ENCODE measurements at places on chromosomes 16 and 17. TPM values are rescaled to one million over a fixed set of nuclear protein-coding genes. Genes with fewer than 3 reads are reported as not detected.

Gene KRTAP3-2
- total RNA-seq, result not detected

Gene ACSM5
- total RNA-seq, result not detected

Gene KRTAP4-4
- total RNA-seq, result not detected

Gene TPSG1
- total RNA-seq, result not detected

Gene RRAD
- 3.8 TPM for total RNA-seq

Gene CCL17
- not detected for total RNA-seq

Gene ABCC6
- total RNA-seq, result not detected

Gene ZNF778
- total RNA-seq, result 6.1 TPM

Gene SLC2A4
- total RNA-seq, result 0.51 TPM

Gene RAPGEFL1
- total RNA-seq, result 5.3 TPM

Gene KRT31
- total RNA-seq, result not detected

Gene CLDN9
- total RNA-seq, result not detected

Gene TBC1D3E
- total RNA-seq, result not detected

Gene BHLHA9
- total RNA-seq, result not detected

Gene PNMT
- not detected for total RNA-seq

Gene SMARCE1
- total RNA-seq, result 93.9 TPM

Gene CDRT15
- total RNA-seq, result not detected

Gene RASD1
- 1.2 TPM for total RNA-seq

Gene DOC2A
- total RNA-seq, result 2.0 TPM

Gene NPIPA5
- 7.2 TPM for total RNA-seq

Gene CHD9NB
- 0.14 TPM for total RNA-seq

Gene SLC5A10
- not detected for total RNA-seq

Gene EVPL
- total RNA-seq, result 0.34 TPM

Gene CRYM
- not detected for total RNA-seq

Gene PRAC2
- total RNA-seq, result not detected

Gene PYY
- not detected for total RNA-seq

Gene QPRT
- total RNA-seq, result 14.5 TPM

Gene MAP3K3
- 28.3 TPM for total RNA-seq

Gene CNTNAP4
- total RNA-seq, result not detected

Gene FBXW10
- not detected for total RNA-seq

Gene ODAD4
- 2.0 TPM for total RNA-seq

Gene TERB1
- not detected for total RNA-seq

Gene CD300E
- not detected for total RNA-seq

Gene CHRNE
- 0.27 TPM for total RNA-seq

Gene CD19
- 0.32 TPM for total RNA-seq

Gene GAST
- not detected for total RNA-seq

Gene NOTUM
- total RNA-seq, result 1.1 TPM

Gene GRAPL
- 8.1 TPM for total RNA-seq

Gene EPOP
- total RNA-seq, result 31.3 TPM

Gene TNFRSF17
- not detected for total RNA-seq

Gene CARHSP1
- total RNA-seq, result 88.1 TPM

Gene PRSS36
- total RNA-seq, result 1.0 TPM

Gene SULT1A3
- 18.0 TPM for total RNA-seq

Gene TBX6
- total RNA-seq, result 3.9 TPM

Measured in activated naive CD4-positive, alpha-beta T cell treated with anti-CD3 and anti-CD28 coated beads, Interleukin-2, amount 50 U/mL, for 72 hours (primary cell).